ENCODE measurements at places on chromosomes 6 and 20.
A peak's percentile ranks its signal among the peaks of the same experiment; 100 is the strongest.

GRCh38 chr20:1302685-1303541 is 26.0 kb downstream of the SDCBP2 start:
- no peak for DNase-seq

DNA sequence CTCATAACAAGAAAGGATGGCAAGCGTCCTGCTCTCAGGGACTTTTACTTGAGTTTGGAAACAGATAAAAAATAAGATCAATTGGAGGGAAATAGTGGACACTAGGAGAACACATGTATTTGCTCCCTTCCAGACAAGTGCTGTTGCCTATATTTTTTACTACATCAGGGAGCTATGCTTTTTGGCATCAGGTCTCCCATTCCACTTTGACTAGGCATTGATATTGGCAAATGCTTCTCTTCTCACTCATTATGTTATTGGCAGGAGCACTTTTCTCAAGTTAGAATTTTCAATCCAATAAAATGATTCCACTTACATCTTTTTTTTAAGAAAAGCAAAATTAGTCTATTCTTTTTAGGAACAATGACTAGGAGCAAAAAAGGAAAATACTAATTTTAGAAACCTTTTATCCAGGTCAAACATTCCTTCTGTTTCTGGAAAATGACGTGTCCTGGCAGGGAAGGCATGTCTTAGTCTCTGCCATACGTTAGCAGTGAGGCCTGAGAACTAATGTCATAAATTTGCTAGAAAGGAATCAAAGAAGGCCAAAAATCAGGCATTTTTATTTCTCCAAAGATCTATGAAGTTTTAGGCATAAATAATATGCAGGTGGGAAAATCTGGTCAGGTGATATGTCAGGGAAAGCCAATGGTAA is 21.4 kb downstream of the BCAS1 start:
- no peak for DNase-seq

DNA sequence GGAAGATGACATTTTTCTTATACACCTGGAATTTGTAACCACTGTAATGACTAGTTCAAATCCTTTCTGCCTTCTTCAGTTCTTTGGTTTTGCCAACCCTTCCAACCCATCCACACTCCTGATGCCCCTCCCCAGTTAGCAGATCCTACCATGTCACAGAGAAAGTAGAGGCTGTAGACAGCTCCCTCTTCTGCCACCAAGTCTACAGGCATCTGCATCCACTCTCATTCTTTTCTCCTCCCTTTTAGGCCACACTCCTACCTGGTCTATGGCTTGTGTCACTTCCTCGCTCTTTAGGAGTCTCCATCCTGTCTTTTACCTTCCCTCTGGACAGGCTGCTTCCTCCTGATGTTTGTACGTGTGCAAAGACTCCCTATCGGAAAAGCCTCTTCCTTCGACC is 13.5 kb upstream of the STK38 start:
- DNase-seq, result no peak

DNA sequence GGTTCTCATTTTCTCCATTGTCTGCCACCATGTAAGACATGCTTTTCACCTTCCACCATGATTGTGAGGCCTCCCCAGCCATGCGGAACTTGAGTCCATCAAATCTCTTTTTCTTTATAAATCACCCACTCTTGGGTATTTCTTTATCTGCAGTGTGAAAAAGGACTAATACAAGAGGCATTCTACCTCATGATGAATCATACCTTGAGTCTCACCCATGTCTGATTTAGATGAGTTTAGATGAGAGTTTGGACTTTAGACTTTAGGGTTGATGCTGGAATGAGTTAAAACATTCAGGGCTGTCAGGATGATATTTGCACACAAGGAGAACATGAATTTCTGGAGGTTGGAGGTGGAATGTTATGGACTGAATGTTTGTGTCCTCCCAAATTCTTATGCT is 545.6 kb downstream of the C6orf118 start:
- DNase-seq, result no peak

DNA sequence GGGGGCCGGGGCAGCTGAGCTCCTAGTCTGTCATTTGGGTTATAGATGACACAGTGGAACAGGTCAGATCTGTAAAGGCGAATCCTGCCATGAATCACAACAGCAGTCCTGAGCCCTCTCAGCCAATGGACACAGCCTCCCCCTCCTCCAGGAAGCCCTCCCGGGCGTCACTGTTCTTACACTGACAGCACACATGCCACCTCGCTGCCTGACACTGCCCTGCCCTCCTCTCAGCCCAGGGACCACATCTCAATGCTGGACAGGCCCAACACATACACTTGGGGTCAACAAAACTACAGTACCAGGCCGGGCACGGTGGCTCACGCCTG is 26.8 kb downstream of the ZBTB46 start:
- DNase-seq, result no peak

DNA sequence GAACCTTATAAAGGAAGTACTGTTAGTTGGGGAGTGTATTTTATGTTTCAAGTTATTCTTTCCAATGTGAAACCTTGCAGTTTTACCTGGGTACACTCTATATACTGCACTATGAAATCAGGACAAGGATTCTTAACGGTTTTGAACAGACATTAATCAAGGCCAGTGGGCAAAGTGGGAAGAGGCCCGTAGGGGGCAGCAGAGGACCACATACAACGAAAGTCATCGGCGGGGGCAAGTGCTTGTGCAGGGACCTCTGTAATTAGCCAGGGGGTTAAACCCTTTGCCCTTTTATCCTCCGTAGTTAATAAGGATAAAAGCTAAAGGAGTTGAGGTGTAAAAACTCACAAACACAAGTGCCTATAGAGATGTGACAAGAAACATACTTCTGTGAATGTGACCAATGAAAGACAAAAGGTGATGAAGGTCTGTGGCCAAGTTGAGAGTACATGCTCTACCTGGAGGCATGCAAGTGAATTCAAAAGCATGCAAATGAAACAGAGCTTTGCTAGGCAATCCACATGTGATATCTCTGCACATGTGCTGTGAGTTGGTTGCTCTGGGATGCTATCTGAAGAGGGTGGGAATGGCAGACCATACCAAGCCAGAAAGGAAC is 392.7 kb upstream of the MAN1A1 start:
- no peak for DNase-seq

DNA sequence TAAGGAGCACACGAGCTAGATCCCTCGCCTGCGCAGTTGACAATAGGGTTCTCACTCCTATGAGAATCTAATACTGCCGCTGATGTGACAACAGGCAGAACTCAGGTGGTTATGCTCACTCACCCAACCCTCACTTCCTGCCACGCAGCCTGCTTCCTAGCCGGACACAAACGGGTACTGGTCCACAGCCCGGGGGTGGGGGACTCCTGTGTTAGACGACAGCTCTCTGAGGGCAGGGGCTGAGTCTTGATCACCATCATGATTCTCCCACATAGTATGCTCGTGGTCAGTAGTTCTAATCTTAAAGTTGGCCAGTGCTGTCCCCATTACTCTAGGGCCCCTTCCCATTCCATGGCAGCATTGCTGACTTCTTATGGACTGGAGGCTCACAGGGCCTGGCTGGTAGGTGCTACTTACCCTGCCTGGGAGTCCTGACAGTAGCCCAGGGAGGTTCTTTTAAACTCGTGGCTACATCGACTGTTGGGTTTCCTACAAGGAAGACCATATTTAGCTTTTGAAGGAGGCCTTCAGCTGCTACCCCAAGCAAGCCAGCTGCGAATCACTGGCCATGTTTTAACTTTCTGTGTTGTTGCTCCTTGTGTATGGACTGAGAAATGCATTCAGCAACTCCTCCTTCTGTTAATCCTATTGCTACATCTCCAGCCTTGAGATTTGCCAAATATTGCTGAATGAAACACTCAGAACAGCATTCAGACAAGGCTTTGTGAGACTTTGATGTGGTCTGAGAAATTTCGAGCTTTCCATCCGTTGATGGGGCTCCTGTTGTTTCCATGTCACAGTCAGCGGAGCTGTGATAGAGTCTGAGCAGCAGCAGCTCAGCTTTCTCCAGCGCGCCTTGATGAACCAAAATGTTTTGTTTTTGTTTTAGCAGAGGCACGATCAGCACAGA is 300.3 kb downstream of the NRN1 start:
- no peak for DNase-seq

- no peak for DNase-seq
Measured at GRCh38 chr6:87667032-87667431, 35.0 kb downstream of the AKIRIN2 start.

DNA sequence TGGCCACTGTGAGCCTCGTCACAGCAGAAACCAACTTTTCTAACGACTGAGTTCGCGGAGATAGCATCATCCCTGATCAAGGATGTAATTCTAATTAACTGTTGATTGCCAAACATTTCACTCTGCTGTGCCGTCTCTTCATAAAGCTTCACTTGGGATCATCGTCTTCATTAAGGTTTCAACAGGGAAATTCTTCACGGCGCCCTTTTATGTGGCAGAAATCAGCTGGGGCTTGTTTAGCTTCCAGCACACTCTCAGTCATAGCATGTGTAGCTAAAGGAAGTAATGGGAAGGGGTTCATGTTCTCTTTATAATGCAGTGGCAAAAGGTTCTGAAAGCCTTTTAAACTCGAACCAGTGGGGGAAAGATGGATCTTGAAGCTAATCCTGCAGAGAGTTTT is 8.9 kb upstream of the ADRM1 start:
- no peak for DNase-seq

GRCh38 chr6:4449409-4449808 is 314.0 kb upstream of the ECI2 start:
- no peak for DNase-seq

GRCh38 chr20:22762576-22763256 is 178.3 kb upstream of the FOXA2 start:
- no peak for DNase-seq

DNA sequence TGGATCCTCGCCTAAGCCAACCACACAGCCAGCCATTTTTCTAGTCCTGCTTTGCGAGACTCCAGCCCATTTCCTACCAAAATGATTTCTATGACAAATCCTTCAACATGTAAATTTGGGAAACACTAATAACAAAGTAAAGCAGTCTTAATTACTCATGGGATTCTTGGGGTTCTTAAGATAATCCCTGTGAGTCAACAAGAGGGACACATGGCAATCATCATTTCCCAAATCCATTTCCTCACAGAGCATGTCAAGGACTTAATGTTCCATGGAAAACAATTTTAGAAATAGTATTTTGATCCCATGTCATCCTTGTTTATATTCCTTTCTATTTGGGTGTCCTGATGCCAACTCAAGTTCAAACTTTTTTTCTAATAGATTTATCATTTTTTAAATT is 322.7 kb upstream of the NOX3 start:
- no peak for DNase-seq

- no peak for DNase-seq
Measured at GRCh38 chr6:49513153-49513989, 13.6 kb downstream of the GLYATL3 start.

GRCh38 chr20:17872434-17872833 is 96.2 kb downstream of the SNX5 start:
- DNase-seq, result no peak

DNA sequence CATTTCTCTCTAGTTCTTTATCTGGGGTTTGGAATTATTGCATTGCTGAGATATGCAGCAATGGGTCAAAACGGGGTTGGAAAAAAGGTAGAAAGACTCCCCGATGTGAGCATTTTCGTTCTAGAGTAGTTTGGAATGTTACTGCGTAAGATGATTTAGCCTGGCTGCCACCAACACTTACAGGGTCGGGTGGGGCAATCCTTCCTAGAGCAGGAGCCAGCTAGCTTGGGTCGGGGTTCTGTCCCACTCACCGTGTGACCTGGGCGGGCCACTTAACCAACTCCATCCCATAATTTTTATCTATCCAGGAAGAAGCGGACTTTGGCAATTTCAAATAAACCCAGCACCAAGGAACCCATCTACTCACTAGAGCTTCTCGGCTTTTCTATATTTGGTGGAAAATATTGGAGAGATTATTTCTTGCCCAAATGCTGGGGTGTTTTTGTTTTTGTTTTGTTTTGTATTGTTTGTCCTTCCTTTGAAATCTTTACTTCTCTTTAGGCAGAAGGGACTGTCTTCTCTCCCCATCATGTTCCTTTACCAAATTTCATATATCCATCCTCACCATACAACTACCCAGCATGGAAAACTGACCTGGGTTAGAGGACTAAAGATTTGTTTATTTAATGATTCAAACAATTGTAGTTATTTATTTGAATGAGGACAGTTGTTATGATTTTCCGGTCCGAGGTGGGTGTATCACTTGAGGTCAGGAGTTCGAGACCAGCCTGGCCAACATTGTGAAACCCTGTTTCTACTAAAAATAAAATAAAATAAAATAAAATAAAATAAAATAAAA is 72.4 kb downstream of the GPX5 start:
- no peak for DNase-seq

- no peak for DNase-seq
Measured at GRCh38 chr6:108549241-108549640, 11.5 kb upstream of the FOXO3 start.

GRCh38 chr6:88641178-88641903 is 322.1 kb downstream of the RNGTT start:
- no peak for DNase-seq

DNA sequence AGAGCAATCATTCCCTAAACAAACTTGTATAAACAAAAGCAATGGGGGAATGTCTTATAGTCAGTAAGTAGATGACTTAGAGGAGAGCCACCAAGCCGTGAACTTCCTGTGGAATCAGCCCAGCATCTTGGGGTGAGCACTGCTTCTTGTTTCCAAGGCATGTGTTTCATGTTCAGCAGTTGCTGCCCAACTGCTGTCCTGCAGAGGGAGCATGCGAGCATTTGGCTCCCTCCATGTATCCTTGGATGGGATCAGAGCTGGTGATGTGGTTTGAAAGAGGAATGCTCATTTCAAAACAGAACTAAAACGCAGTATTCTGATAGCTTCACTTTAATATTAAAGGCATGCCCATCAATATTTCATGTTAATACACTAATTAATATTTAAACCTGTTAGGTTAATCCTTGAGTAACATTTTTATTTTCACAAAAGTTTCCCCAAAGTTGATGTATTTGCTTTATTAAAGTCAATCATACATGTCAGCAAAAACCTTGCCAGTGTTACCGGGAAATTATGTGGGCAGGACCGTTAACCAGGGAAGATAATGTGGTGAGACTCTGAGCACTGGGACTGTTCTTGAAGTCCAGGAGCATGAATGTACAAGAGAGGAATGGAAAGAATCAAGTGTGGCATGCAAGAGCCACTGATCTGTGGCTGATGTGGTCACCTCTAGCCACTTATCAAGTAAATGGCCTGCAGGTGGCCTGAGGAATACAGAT is 172.1 kb upstream of the GGTLC1 start:
- peak; percentile 41 for DNase-seq

Measured in GDM1 (cell line).